ENCODE measurements at places on chromosomes 5 and 9.
A peak's percentile ranks its signal among the peaks of the same experiment; 100 is the strongest.

GRCh38 chr9:87115785-87116184, 168.5 kb upstream of the GAS1 start:
- H3K4me1 ChIP-seq: no peaks in the 10 kb centered on the region
- no peak overlapping the region for H3K4me3 ChIP-seq
- DNase-seq: no peak

DNA sequence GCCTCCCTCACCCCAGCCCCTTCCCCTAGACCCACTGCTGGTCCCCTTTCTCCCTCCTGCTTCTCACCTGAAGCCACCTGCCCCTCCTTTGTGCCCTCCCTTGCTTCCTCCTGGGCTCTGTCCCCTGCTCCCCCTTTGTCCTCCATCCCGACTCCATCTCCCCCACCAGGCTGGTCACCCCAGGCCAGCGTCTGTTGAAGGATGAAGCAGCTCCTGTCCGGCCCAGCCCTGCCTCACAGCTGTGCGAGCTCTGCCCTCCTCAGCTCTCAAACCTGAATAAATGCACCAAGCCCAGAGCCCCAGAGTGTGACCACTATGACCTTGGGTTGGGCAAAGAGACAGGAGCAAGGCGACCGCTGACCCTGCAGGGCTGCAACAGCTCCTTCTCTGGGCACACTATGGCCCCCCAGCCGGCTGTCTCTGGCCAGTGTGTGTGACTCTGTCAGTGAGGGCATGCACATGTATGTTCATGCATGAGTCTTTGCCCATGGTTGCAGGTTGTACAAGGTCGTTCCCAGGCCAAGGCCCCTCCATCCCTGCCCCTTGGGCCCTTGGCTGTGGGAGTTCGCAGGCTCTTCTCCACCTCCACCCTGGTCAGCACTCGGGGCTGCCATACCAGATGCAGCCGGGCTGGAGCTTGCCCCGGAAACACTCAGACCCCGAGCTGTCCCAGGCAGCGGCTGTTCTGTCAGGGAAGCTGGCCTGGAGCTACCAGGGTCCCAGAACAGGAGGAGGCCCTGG, 3.3 kb downstream of the LCN12 start:
- no peaks in the 10 kb centered on the region for H3K27me3 ChIP-seq
- peaks cover 2% of the 10 kb centered on the region for H3K36me3 ChIP-seq
- no peak overlapping the region for H3K4me3 ChIP-seq
- DNase-seq: no peak
- H3K4me1 ChIP-seq: peaks cover 5% of the 10 kb centered on the region

GRCh38 chr9:131677444-131678180, 62.3 kb downstream of the RAPGEF1 start:
- no peak for DNase-seq
- peak overlapping the region; percentile 51 for H3K4me3 ChIP-seq
- peaks cover 88% of the 10 kb centered on the region for H3K4me1 ChIP-seq
- no peaks in the 10 kb centered on the region for H3K36me3 ChIP-seq
- H3K27ac ChIP-seq: peak overlapping the region; percentile 83

GRCh38 chr5:68220260-68220659, 4.7 kb downstream of the PIK3R1 start:
- H3K4me1 ChIP-seq: peaks cover 73% of the 10 kb centered on the region
- no peaks in the 10 kb centered on the region for H3K27me3 ChIP-seq
- DNase-seq: no peak

- no peak overlapping the region for H3K4me3 ChIP-seq
- H3K4me1 ChIP-seq: no peaks in the 10 kb centered on the region
- no peak for DNase-seq
Observed at GRCh38 chr5:145293716-145294115, 541.4 kb downstream of the PRELID2 start.

DNA sequence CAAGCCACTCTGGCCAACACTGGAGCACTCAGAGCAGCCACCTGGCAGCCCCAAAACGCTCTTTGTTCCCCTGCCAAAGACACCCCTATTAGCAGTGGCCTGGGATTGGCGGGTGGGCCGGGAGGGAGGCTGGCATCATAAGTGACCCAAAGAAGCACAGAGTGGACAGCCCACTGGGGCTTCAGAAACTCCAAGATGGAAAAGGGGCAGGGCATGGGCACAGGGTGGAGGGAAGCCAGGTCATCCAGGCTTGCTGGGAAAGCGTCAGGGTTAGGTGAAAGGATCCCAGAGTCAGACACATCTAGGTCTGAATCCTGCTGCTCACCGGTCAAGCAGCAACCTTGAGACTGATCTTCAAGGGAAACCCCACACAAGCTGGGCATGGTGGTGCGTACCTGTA, 14.8 kb downstream of the EEIG1 start:
- H3K4me3 ChIP-seq: peak overlapping the region; percentile 72
- no peaks in the 10 kb centered on the region for H3K27me3 ChIP-seq
- H3K36me3 ChIP-seq: peaks cover 3% of the 10 kb centered on the region

DNA sequence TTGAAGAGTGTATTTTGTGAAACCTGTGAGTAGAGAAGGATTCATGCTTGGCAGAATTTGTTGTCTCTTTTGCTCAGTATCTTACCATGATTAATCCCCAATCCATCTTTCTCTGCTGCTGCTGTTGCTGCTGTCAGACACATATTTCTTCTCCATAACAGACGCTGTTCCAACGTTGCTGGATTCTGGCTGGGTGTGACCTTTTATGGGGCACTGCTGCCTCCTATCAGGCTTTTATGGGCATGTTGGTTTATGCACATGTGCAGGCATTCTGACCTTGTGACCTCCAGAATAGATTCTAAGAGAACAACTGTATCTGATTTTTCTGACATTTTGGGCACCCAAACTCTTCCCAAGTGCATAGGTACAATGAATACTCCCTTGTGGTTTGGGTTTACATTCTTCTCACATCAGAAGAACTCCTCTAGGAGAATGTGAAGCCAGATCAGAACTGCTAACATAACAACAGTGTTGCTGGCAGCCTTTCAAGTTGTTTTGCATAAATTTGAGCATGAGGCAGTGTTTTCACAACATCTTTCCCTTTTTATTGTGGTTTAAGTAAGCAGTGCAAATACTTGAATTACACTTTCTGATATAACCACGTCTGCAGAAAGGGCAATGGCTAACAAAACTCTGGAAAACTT, 9.2 kb upstream of the ISL1 start:
- H3K4me3 ChIP-seq: no peak overlapping the region
- no peaks in the 10 kb centered on the region for H3K36me3 ChIP-seq
- no peak for DNase-seq
- H3K27ac ChIP-seq: no peak overlapping the region
- H3K27me3 ChIP-seq: peaks cover 32% of the 10 kb centered on the region

GRCh38 chr5:171205375-171205774, 103.7 kb upstream of the TLX3 start:
- peaks cover 1% of the 10 kb centered on the region for H3K27me3 ChIP-seq
- H3K27ac ChIP-seq: no peak overlapping the region
- DNase-seq: no peak

DNA sequence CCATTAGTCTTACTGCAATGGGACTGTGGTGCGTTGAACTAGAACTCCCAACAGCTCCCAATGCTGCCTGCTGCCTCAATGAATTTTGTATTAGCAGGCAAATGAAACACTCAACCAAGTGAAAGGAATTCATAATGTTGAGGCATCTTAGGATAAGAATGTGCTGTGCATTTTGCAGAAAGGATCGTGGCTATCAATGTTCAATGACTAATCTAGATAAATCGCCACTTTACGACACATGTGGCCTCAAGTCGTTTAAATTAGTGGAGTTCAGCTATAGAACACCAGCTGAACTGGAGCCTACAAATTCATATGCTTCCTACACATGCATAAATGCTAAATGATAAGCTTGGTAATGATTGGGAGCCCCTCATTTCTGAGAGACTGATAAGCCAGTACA, 318.4 kb downstream of the PSAT1 start:
- H3K27me3 ChIP-seq: no peaks in the 10 kb centered on the region
- DNase-seq: no peak
- no peaks in the 10 kb centered on the region for H3K36me3 ChIP-seq
- no peaks in the 10 kb centered on the region for H3K4me1 ChIP-seq
- no peak overlapping the region for H3K27ac ChIP-seq
- H3K4me3 ChIP-seq: no peak overlapping the region

- no peak for DNase-seq
- peaks cover 5% of the 10 kb centered on the region for H3K4me1 ChIP-seq
- H3K27ac ChIP-seq: no peak overlapping the region
- H3K36me3 ChIP-seq: no peaks in the 10 kb centered on the region
- no peaks in the 10 kb centered on the region for H3K27me3 ChIP-seq
Observed at GRCh38 chr5:14286574-14287421, 143.7 kb downstream of the TRIO start.

- peaks cover 63% of the 10 kb centered on the region for H3K27me3 ChIP-seq
- DNase-seq: no peak
- no peak overlapping the region for H3K27ac ChIP-seq
- no peak overlapping the region for H3K4me3 ChIP-seq
Observed at GRCh38 chr5:73135429-73136054, 15.2 kb downstream of the TMEM171 start.

DNA sequence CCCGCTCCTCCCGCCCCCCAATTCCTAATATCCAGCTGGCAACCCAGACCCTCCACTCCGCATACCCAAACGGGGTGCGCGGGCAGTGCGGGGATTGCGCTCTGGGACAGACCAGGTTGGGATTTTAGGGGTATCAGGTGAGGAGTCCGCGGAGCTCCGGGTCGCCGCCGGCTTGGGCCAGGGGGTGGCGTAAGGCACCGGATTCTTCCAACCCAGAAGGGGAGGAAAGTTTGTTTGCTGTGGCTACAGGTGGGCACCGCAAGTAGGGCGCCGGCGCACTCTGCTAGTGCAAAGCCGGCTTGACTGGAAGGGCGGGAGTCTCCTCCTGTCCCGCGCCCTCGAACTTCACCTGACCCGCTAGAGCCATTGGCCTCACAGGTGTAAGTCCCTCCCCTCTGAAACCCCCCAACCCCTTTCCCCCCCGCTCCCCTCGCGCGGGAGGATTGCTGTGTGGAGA, 709 bp downstream of the IQGAP2 start:
- DNase-seq: peak; percentile 71
- H3K36me3 ChIP-seq: no peaks in the 10 kb centered on the region
- H3K4me3 ChIP-seq: peak overlapping the region; percentile 93
- peak overlapping the region; percentile 92 for H3K27ac ChIP-seq
- peaks cover 67% of the 10 kb centered on the region for H3K4me1 ChIP-seq

DNA sequence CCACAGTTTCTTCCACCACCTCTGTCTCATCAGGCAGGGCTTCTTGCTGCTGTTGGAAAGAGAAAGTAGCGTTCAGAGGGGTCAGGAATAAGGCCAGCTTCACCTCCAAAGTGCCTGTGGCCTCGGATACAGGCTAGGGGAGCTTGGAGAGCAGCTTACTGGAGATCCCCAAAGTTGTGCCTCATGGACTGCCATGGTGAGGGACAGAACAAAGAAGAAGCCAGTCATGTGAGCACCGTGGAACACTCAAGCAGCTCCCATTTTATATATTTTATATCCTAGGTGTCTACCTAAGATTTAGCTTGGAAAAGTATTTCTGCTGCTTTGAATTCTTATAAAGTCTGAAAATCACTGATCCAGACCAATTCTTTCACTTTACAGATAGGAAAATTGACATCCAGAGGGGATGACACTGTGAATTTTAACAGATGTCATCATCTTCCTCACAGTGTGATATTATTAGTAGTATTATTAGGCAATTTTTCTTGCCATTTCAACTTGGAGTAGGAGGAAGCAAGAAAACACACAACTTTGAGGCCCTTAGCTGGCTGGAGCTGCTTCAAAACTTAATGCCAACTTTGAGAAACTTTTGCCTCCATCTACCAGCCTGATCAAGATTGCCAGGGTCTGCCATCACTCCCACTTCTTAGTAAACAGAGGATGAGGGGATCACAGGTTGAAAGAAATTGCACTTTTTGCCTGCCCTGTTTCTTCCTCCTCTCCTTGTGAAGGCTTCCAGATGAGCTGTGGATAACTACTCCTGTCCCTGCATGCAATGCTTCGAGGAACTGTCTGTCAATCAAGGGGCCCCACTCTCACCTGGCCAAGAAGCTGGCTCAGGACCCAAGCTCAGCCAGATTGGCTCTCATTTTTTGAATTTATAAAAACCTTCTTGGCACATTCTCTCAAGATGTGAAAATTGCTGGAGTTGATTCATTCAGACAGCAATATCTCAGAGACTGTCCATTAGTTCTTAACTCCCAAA, 11.8 kb downstream of the SPARC start:
- no peak overlapping the region for H3K27ac ChIP-seq
- no peak for DNase-seq
- H3K4me1 ChIP-seq: no peaks in the 10 kb centered on the region
- no peak overlapping the region for H3K4me3 ChIP-seq
- no peaks in the 10 kb centered on the region for H3K36me3 ChIP-seq

DNA sequence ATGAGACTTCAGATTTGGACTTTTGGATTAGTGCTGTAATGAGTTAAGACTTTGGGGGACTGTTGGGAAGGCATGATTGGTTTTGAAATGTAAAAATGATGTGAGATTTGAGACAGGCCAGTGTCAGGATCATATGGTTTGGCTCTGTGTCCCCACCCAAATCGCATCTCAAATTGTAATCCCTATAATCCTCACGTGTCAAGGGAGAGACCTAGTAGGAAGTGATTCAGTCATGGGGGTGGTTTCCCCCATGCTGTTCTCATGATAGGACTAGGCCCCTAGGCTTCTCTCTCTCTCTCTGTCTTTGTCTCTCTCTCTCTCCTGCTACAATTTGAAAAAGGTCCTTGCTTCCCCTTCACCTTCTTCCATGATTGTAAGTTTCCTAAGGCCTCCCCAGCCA, 473.3 kb upstream of the CD180 start:
- DNase-seq: no peak
- H3K27ac ChIP-seq: no peak overlapping the region
- H3K27me3 ChIP-seq: no peaks in the 10 kb centered on the region
- H3K4me1 ChIP-seq: no peaks in the 10 kb centered on the region

- H3K4me3 ChIP-seq: no peak overlapping the region
- H3K36me3 ChIP-seq: no peaks in the 10 kb centered on the region
- no peaks in the 10 kb centered on the region for H3K27me3 ChIP-seq
- H3K27ac ChIP-seq: no peak overlapping the region
Observed at GRCh38 chr5:178454821-178455479, 135.2 kb downstream of the COL23A1 start.

GRCh38 chr9:108212184-108212583, 643.6 kb downstream of the ACTL7B start:
- no peak overlapping the region for H3K4me3 ChIP-seq
- DNase-seq: no peak
- no peaks in the 10 kb centered on the region for H3K36me3 ChIP-seq
- no peaks in the 10 kb centered on the region for H3K4me1 ChIP-seq
- no peaks in the 10 kb centered on the region for H3K27me3 ChIP-seq

DNA sequence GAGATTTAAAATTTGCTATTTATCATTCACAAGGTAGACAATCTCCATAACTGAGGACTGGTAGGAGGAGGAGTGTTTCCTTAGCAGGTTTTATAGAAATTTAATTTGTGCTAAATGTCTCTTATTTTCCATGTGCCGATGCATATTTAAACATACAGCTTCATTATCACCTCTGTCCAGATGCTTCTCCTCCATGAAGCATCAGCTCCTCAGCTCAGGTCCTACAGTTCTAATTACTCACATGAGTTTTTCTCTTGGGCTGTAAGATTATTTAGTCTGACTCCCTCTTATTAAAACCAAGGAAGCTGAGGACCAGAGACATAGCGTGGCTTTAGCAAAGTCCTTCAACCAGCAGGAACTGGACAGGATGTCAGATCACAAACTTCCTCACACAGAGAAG, 300.2 kb upstream of the PANK3 start:
- peaks cover 28% of the 10 kb centered on the region for H3K27me3 ChIP-seq
- DNase-seq: no peak
- no peaks in the 10 kb centered on the region for H3K4me1 ChIP-seq

GRCh38 chr9:88052321-88052965, 78.1 kb upstream of the CDK20 start:
- peaks cover 6% of the 10 kb centered on the region for H3K27me3 ChIP-seq
- no peak overlapping the region for H3K27ac ChIP-seq
- no peak for DNase-seq
- H3K36me3 ChIP-seq: no peaks in the 10 kb centered on the region
- no peak overlapping the region for H3K4me3 ChIP-seq

Measured in activated naive CD8-positive, alpha-beta T cell treated with anti-CD3 and anti-CD28 coated beads, Interleukin-2, amount 50 U/mL, for 24 hours (primary cell).